ENCODE measurements at places on chromosomes 16 and 17. TPM values are rescaled to one million over a fixed set of nuclear protein-coding genes. Genes with fewer than 3 reads are reported as not detected.

Gene SCGB1C2
- not detected for total RNA-seq

Gene PROCA1
- 2.3 TPM for total RNA-seq

Gene CRHR1
- not detected for total RNA-seq

Gene CCL23
- total RNA-seq = not detected

Gene MT4
- total RNA-seq = not detected

Gene SLFN11
- 15.2 TPM for total RNA-seq

Gene KRTAP4-9
- total RNA-seq = not detected

Gene SMIM22
- not detected for total RNA-seq

Gene CLEC19A
- not detected for total RNA-seq

Gene MYO15B
- total RNA-seq = 15.9 TPM

Gene CDK3
- 7.1 TPM for total RNA-seq

Gene RNU2-1
- total RNA-seq = 3,390 TPM

Gene HOXB5
- not detected for total RNA-seq

- H3K27me3 ChIP-seq = no peaks in the 10 kb centered on the region
- peaks cover 7% of the 10 kb centered on the region for H3K4me1 ChIP-seq
- peak overlapping the region; percentile 71 for H3K27ac ChIP-seq
- H3K36me3 ChIP-seq = no peaks in the 10 kb centered on the region
- peak; percentile 55 for DNase-seq
These were observed 59.2 kb downstream of the SRL start for GRCh38 chr16:4182581-4183236.

DNA sequence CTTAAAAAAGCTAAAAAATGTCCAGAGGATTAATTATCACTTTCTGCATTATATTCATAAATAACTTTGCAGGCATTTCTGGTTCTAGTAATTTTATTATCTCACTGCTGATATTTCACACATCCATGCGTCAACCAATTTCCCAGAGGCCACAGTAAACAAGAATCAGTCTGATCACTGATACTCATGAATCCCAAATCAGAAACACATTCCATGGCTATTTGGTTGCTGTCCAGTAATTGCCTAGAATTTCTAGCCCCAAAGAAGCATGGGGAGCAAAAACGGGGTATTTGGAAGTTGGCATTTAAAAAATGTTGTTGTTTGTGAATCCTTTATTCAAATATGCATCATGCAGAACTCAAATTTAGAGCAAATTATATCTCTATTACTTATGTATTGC, 244.8 kb downstream of the CDH8 start:
- H3K36me3 ChIP-seq = no peaks in the 10 kb centered on the region
- peaks cover 44% of the 10 kb centered on the region for H3K4me1 ChIP-seq
- peak overlapping the region; percentile 35 for H3K27ac ChIP-seq

DNA sequence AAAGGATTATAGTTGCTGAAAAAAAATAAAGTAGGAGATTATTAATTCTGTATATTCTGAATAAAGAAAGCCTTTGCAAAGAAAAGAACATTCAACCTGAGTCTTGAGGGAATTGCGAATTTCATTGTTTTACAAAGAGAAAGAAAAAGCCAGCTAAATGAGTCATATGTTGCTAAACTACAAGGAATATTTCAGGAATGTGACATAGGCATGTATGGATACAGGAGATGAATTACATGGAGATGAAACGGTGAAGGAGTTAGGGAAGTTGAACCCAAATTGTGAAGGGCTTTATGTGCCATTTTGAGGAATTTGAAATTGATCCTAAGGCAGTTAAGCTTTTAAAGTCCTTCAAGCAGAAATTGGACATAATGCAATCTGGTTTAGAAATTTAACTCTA, 177.3 kb upstream of the RBL2 start:
- H3K27ac ChIP-seq = peak overlapping the region; percentile 49
- H3K27me3 ChIP-seq = no peaks in the 10 kb centered on the region
- H3K4me1 ChIP-seq = peaks cover 18% of the 10 kb centered on the region
- no peak for DNase-seq
- H3K4me3 ChIP-seq = no peak overlapping the region

DNA sequence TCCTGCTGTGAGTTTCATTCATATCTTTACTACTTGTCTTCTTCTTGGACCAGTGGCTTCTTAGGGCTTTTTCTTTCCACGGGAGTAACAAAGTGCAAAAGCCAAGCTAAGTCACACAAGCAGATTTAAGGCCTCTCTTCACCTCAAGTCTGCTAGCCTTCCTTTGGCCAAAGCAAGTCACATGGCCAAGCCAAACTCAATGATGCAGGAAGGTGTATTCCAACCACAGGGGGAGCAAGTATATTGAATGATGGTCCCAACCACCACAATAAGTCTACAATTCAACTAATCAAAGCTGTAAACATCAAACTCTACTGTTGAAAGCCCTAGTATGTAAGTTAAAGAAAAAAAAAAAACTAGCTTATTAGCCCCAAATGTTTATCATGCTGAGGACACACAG, 44.5 kb upstream of the CDYL2 start:
- no peak overlapping the region for H3K27ac ChIP-seq
- DNase-seq = no peak
- H3K4me3 ChIP-seq = no peak overlapping the region

DNA sequence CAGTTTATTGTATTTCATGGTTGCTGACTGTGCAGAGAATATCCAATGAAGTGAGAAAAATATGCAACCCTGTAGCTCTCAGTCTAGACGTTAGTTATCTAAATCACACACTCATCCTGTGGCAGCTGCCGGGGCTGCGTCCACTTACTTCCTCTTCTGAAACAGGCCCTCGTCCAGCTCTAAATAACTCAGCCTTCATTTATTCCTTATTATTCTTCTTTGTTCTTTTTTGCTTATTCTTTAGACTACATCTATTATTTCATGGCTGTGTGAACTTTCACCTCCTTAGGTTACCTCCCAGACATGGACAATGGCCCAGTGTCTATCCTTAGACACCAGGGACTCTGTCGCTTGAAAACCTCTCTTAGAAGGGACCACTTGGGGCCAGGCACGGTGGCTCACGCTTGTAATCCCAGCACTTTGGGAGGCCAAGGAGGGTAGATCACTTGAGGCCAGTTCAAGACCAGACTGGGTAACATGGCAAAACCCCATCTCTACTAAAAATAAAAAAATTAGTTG, 3.4 kb upstream of the THUMPD1 start:
- peak overlapping the region; percentile 49 for H3K27ac ChIP-seq
- H3K36me3 ChIP-seq = no peaks in the 10 kb centered on the region
- no peak for DNase-seq
- peaks cover 10% of the 10 kb centered on the region for H3K4me1 ChIP-seq
- no peak overlapping the region for H3K4me3 ChIP-seq
- no peaks in the 10 kb centered on the region for H3K27me3 ChIP-seq

GRCh38 chr17:55478971-55479370, 32.3 kb downstream of the SMIM36 start:
- H3K4me1 ChIP-seq = no peaks in the 10 kb centered on the region
- H3K27me3 ChIP-seq = peaks cover 6% of the 10 kb centered on the region
- no peaks in the 10 kb centered on the region for H3K36me3 ChIP-seq
- DNase-seq = no peak
- no peak overlapping the region for H3K27ac ChIP-seq
- H3K4me3 ChIP-seq = no peak overlapping the region

DNA sequence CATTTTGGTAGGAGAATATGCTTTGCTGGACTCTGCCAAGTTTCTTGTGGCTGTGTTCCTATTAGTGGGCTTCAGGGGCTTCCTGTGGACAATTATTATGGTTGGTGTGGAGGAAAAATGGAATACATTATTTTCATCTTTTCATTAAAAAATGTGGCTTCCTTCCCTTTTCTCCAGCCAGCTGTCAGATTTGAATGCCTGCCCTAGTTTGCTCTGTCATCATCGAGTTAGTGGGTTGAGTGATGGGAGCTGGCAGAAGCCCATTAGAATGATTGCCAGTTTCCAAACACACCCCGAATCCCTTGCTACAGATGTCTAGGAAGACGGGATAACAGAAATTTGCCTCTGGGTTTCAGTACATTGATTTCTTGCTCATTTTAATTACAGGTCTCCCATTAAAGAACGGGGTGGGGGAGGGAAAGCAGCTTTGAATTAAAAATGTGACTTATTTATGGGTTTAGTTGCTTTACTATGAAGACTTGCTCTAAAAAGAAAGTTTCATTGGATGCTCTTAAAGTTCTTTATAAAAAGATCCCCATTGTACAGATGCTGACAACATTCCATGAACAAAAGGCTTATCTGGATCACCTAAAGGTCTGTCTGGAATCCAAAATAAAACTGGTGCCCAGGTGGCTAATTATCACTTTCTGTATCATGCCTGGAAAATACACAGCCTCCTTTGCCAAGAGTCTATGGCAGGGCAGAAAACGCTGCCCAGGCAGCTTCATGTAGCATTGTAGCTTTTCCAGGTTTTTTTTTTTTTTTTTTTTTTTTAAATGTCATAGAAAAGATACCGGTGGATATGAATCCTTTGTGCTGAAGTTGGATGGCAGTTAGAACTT, 103.6 kb downstream of the PRKCA start:
- H3K27me3 ChIP-seq = no peaks in the 10 kb centered on the region
- no peak overlapping the region for H3K4me3 ChIP-seq
- peaks cover 31% of the 10 kb centered on the region for H3K4me1 ChIP-seq

- H3K36me3 ChIP-seq = no peaks in the 10 kb centered on the region
- H3K27me3 ChIP-seq = no peaks in the 10 kb centered on the region
- H3K4me3 ChIP-seq = no peak overlapping the region
- H3K4me1 ChIP-seq = peaks cover 10% of the 10 kb centered on the region
These were observed 12.6 kb upstream of the SNN start for GRCh38 chr16:11655655-11656054.

GRCh38 chr16:86704516-86704915, 126.2 kb downstream of the FOXL1 start:
- H3K27ac ChIP-seq = no peak overlapping the region
- peaks cover 11% of the 10 kb centered on the region for H3K4me1 ChIP-seq
- no peaks in the 10 kb centered on the region for H3K27me3 ChIP-seq
- no peak for DNase-seq
- no peaks in the 10 kb centered on the region for H3K36me3 ChIP-seq

GRCh38 chr17:61412860-61413660, 13.4 kb downstream of the TBX2 start:
- H3K27me3 ChIP-seq = no peaks in the 10 kb centered on the region
- H3K4me3 ChIP-seq = peak overlapping the region; percentile 70
- peaks cover 29% of the 10 kb centered on the region for H3K4me1 ChIP-seq
- peak overlapping the region; percentile 32 for H3K27ac ChIP-seq

DNA sequence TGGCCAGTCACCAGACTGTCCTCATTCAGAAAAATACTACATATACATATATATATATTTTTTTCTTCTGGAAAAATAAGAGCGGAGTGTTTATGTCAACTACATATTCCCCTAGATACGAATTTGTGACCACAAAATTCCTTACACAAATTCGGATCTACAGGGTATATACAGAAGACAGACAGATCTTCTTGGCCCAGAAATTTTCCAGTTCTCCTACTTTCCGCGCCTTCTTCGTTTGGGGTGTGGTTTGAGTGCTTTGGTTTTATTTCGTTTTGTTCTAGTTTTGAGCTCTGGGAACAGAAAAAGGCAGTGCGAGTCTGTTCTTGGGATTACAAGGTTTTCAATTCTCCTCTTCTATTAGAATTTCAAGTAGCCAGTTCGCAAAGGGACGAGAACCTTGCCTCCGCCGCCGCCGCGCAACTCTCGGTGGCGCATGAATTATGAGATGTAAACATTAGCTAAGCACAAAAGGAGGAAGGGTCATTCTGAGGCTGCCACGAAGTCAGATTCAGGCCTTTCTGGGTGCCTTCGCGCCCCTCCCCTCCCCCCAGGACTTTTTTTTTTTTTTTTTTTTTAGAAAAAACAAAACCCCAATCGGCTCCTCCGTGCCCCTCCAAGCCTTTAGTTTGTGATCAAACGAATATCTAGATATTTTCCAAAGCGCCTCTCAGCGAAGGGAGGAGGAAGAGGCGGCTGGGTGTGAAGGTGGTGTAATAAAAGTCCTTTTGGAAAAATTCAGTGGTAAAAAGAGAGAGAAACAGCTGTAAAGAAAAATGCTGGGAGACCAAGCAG, 1.8 kb upstream of the HOXB4 start:
- peaks cover 80% of the 10 kb centered on the region for H3K27me3 ChIP-seq
- H3K27ac ChIP-seq = no peak overlapping the region
- H3K4me3 ChIP-seq = no peak overlapping the region
- no peak for DNase-seq

DNA sequence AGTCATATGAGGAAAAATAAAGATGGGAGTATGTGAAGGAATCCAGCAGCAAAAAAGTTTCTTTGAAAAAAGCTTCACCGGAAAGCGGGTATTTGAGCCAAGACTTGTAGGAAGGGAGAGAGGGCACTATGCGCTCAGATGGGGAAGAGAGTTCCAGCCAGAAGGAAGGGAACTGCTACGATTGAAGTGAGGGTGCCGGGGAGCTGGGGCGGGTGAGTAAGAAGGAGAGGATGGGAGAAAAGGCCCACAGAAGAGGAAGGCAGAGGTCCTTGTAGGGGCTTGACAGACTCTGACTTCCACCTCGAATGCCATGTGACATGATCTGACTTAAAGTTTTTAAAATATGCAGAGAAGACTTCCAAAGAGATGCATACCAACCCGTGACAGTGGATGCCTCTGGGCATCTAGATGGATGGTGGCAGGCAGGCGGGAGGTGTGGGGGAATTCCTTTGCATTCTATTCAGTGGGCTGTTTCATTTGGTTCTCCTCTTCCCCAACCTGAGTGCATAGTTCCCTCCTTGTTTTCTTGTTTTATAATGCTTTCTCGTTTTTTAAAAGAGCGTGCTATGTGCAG, 44.9 kb downstream of the CDRT4 start:
- peak overlapping the region; percentile 1 for H3K27ac ChIP-seq
- no peaks in the 10 kb centered on the region for H3K36me3 ChIP-seq
- peaks cover 32% of the 10 kb centered on the region for H3K4me1 ChIP-seq
- H3K4me3 ChIP-seq = no peak overlapping the region
- no peaks in the 10 kb centered on the region for H3K27me3 ChIP-seq

GRCh38 chr17:49959183-49959935, 9.6 kb upstream of the DLX4 start:
- no peak overlapping the region for H3K27ac ChIP-seq
- peaks cover 45% of the 10 kb centered on the region for H3K27me3 ChIP-seq
- peaks cover 11% of the 10 kb centered on the region for H3K4me1 ChIP-seq
- no peak for DNase-seq
- H3K4me3 ChIP-seq = no peak overlapping the region
- H3K36me3 ChIP-seq = peaks cover 4% of the 10 kb centered on the region

GRCh38 chr17:44258811-44259351, 9.1 kb downstream of the SLC4A1 start:
- H3K4me1 ChIP-seq = no peaks in the 10 kb centered on the region
- H3K36me3 ChIP-seq = no peaks in the 10 kb centered on the region
- no peak overlapping the region for H3K4me3 ChIP-seq
- DNase-seq = no peak

DNA sequence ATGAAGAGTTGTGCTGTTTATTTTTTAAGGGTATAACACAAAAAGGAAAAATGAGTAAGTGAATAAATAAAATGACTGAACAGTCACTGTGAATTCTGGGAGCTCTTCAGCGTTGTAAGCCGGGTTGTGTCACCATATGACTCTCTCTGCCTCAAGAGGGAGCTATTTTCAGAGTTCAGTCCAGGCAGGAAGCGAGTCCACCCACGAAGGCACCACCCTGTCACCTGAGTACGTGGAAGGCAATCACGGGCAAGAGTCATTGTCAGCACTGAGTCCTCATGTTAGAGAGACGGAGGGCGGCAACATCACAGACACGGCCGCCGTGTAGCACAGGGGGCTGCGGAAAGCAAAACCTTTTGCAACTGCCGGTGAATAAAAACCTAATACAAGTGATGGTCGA, 227.6 kb downstream of the UTP18 start:
- no peak overlapping the region for H3K27ac ChIP-seq
- peaks cover 1% of the 10 kb centered on the region for H3K27me3 ChIP-seq
- H3K36me3 ChIP-seq = no peaks in the 10 kb centered on the region
- no peak overlapping the region for H3K4me3 ChIP-seq

- H3K27me3 ChIP-seq = no peaks in the 10 kb centered on the region
- H3K4me1 ChIP-seq = no peaks in the 10 kb centered on the region
- no peaks in the 10 kb centered on the region for H3K36me3 ChIP-seq
- no peak for DNase-seq
- no peak overlapping the region for H3K27ac ChIP-seq
These were observed 21.3 kb downstream of the TMEM186 start for GRCh38 chr16:8776129-8776584.
